ENCODE measurements at places on chromosomes 2 and 18.

GRCh38 chr2:105102963-105103421 lies 65.1 kb downstream of the MRPS9 start:
- no peak for DNase-seq

- no peak for DNase-seq
Measured at GRCh38 chr2:173136599-173136998, 61.0 kb downstream of the MAP3K20 start.

- DNase-seq: no peak
Measured at GRCh38 chr18:37846996-37847395, 281.4 kb upstream of the CELF4 start.

DNA sequence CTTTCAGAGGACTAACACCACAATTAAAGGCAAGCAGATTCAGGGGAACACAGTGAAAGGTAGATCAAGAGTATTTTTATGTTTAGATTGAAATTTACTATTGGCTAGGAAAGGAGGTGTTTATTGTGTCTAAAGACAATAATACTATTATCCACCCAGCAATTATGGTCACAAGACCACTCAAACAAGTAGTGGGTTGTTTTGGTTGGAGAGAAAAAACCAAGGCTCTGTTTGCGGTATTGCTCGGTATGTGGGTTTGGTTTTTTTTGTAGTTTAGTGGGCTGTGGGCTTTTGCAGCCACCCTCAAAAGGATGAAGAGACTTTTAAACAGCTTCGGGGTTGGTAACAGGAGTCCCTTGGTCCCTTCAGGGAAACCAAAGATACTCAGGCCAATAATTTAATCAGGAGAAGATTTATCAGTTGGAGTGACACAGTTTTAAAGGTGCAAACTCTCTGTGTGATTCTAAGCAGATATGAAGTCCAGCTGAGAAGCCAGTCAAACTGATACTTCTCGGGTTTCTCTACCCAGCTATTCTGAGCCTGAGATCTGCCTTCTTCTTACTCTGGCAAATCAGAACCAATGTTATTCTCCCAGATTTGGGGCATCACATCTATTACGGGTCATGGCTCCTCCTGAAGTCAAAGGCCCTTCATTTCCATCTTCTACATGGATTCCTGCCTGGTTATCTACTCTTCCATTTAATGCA lies 55.3 kb downstream of the DCC start:
- peak; percentile 44 for DNase-seq

DNA sequence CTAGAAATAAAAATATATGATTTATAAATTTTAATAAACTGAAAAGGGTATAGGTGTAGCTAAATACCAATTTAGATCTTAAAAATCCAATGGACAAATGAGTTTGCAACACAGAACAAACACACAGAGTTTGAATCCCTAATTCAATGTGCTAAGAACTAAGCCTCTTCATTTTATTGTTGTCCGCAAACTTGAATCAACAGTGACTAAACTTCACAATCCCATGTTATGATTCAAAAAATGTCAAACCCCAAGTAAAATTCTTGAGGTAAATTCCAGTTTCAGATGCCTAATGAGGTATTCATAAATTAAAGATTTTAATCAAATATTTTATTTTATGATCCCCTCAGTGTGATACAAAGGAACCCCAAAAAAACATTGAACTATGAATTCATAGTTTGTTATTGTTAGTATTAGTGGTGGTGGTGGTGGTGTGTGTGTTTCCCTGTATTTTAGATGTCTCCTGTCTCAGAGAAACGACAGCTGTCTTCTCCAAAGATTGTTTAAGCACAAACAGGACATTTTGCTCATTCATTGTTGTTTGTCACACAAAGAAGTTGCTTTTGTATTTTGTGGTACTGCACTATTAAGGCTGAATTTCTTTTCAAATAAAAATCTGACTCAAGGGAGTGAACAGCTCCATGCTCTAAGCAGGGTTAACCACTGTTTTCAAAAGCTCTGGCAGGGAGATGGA lies 259.8 kb downstream of the OSR1 start:
- no peak for DNase-seq

- no peak for DNase-seq
Measured at GRCh38 chr2:177622521-177622920, 229.9 kb downstream of the AGPS start.

GRCh38 chr2:186101616-186102015 lies 363.0 kb downstream of the FSIP2 start:
- no peak for DNase-seq

DNA sequence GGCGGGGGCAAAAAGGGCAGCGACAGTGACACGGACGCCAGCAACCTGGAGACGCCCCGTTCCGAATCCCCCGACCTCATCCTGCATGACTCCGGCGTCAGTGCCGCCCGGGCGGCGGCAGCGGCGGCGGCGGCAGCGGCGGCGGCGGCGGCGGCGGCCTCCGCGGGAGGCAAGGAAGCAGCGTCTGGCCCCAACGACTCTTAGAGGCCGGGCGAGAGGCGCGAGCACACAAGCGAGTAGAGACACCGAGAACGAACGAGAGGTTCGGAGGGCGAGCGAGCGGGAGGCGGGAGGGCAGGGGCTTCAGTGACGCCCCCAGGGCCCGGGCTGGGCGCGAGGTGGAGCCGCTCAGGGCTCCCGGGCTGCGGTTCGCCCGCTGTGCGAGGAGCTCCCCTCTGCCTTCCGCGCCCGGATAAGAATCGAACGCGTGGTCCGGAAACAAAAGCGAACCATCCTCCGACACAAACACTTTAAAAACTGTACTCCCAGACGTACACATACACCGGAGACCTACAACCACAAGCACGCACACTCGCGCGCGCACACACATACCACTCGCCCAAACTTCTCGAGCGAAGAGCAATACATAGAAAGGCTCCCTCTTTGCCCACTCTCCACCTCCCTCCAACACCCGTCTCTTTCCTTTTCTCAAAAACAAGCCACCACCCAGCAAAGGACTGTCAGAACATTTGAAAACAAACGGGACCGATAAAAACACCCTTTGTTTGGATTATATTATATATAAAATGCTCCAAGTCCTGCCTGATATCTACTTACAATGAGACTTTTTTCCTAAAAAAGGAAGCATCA lies 2.8 kb downstream of the SP9 start:
- DNase-seq: peak; percentile 61

DNA sequence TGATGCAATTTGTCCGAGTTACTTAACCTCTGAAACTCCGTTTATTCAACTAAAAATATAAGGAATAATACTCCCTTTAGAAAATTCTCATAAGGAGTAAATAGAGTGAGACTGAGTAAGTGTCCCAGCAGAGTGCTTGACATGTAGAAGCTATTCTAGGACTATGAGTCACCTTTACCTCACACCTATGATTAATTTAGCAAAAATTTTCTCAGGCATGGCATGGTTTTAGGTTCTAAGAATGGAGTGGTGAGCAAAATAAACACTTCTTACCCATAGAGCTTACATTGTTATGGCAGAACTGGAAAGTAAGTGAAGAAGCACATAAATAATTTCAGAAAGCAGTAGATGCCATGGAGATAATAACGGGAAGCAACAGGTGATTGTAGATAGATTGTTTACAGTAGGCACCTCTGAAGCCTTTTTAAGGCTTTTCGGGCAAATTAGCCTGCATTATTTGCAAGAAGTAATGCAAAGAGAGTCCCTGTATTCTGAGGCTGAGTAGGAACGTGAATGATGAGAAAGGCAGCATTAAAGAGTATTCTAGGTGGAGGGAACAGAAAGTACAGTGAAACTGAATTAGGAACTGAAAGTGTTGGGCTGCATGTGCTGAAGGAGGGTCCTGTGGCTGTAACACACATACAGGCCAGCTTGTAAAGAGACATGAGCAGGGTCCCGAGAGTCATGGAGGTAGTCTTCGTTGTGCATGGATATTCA lies 209.2 kb downstream of the ZNF407 start:
- peak; percentile 59 for DNase-seq

- DNase-seq: no peak
Measured at GRCh38 chr2:1584691-1585485, 159.4 kb downstream of the PXDN start.

DNA sequence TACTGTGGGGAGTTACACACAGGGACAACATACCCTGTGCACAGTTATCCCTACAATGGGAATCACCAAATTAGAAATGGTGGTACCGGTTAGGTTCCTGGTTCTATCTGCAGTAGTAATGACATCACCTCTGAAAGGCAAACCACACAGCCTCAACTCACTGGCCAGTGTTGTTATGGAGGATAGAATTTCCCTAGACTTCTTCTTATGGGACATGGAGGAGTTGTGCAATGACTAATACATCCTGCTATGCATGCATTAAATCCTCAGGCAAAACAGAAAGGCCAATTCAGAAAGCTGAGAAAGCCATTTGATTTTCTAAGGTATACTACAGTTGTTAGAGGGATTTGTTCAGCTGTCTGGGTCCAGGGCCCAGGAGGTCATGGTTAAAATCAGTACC lies 439.3 kb downstream of the TMX3 start:
- DNase-seq: no peak

GRCh38 chr18:62066102-62066818 lies 120.6 kb downstream of the PIGN start:
- no peak for DNase-seq

GRCh38 chr2:219630770-219631405 lies 3.5 kb downstream of the SLC4A3 start:
- DNase-seq: peak; percentile 2

DNA sequence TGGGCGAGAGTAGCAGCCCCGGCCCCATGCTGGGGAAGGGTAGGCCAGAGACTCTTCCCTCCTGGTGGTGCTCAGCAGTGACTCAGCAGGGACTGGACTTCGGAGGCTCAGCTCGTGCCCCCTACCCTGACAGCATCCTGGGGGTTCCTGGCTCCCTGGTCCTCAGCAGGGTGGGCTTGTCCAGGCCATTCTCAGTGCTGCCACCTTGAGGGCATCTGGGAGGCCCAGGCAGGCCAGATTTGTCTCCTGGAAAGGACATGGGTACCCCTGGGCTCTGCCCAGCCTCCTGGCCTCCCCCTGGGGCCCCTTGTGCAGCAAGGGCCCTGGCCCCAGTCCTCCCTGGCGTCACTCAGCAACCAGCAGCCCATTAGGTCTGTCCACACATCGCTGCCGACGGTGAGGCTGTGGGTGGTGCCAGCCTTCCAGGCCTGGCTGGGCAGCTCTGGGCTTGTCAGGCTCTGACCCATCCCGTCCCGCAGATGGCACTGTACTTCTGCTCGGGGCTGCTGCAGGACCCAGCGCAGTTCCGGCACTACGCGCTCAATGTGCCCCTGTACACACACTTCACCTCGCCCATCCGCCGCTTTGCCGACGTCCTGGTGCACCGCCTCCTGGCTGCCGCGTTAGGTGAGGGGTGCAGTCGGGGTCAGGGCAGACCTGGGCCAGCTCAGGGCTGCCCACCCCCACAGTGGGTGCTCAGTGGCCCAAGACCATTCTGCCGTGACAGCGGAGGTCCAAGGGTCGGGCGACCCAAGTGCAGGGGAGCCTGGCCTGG lies 45.0 kb upstream of the ALPP start:
- DNase-seq: no peak

- DNase-seq: no peak
Measured at GRCh38 chr2:55102056-55102812, 52.0 kb upstream of the RTN4 start.

DNA sequence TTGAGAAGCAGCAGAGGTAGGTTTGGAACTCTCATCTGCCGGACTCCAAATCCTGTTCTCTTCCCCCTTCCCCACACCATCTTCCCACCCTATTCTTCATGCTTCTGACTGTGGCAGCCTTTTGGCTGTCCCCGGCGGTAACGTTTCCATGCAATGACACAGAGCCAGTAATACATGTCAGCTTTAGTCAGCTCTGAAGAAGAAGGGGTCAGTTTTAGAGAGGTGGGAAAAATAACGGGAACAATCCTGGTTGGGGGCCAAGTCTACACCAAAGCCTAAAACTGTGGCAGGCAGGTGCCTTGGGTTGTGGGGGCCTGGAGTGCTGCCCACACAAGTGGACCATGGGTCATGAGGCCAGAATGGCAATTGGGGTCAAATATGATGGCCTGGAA lies 106.8 kb downstream of the LPIN1 start:
- no peak for DNase-seq

GRCh38 chr2:109692013-109692743 lies 78.0 kb downstream of the SOWAHC start:
- DNase-seq: no peak

DNA sequence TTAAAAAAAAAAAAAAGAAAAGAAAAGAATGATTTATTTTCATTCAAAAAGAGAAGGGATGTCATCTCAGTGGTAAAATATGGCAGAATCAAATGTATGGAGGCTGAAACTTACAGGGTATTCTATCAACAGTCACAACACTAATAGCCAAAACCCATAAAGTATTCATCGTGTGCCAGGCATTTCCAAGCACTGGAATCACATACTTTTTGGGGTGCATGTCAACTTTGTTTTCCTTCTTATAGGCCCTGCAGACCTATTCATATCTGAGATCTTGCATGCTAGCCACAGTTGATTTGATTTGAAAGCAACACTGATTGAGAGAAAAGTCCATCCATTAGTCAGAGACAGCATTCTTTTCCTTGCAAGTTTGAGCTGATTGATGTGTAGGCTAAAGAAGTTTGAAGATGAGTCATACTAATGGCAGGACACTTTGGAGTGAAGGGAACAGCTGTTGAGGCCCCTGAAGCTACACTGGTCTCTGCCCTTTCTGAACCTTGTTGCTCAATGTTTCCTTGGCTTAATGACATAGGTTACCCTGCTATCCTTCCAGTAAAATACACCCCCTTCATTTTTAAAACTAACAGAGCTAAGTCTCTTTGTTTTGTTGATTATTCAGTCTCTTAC lies 22.0 kb downstream of the KATNAL2 start:
- DNase-seq: no peak

- no peak for DNase-seq
Measured at GRCh38 chr2:137228566-137228965, 463.2 kb downstream of the THSD7B start.

DNA sequence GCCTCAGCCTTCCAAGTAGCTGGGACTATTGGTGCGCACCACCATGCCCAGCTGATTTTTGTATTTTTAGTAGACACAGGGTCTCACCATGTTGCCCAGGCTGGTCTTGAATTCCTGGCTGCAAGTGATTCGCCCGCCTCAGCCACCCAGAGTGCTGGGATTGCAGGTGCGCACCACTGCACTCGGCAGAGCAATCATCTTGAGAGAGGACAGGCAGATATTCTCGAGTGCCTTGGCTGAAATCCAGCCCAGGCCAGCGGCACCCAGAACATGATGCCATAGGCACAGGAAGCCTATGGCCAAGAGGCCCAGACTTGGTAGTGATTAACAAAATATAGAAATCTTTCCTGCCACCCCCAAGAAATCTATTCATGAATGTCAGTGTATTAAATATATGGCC lies 58.0 kb upstream of the PEX13 start:
- no peak for DNase-seq

- no peak for DNase-seq
Measured at GRCh38 chr2:111219734-111220505, 99.2 kb downstream of the BCL2L11 start.

- DNase-seq: no peak
Measured at GRCh38 chr18:24679062-24679461, 218.6 kb downstream of the HRH4 start.

- no peak for DNase-seq
Measured at GRCh38 chr18:49709347-49709690, 104.0 kb downstream of the ACAA2 start.

GRCh38 chr18:63301434-63301833 lies 18.1 kb downstream of the BCL2 start:
- DNase-seq: no peak
